H7 (cell line): ENCODE measurements at places on chromosomes 11 and 22.

- no peak for DNase-seq
Observed at GRCh38 chr11:128862908-128863660, 4.0 kb downstream of the KCNJ1 start.

GRCh38 chr11:116445108-116446047, 327.4 kb downstream of the BUD13 start:
- DNase-seq, result peak; percentile 67

DNA sequence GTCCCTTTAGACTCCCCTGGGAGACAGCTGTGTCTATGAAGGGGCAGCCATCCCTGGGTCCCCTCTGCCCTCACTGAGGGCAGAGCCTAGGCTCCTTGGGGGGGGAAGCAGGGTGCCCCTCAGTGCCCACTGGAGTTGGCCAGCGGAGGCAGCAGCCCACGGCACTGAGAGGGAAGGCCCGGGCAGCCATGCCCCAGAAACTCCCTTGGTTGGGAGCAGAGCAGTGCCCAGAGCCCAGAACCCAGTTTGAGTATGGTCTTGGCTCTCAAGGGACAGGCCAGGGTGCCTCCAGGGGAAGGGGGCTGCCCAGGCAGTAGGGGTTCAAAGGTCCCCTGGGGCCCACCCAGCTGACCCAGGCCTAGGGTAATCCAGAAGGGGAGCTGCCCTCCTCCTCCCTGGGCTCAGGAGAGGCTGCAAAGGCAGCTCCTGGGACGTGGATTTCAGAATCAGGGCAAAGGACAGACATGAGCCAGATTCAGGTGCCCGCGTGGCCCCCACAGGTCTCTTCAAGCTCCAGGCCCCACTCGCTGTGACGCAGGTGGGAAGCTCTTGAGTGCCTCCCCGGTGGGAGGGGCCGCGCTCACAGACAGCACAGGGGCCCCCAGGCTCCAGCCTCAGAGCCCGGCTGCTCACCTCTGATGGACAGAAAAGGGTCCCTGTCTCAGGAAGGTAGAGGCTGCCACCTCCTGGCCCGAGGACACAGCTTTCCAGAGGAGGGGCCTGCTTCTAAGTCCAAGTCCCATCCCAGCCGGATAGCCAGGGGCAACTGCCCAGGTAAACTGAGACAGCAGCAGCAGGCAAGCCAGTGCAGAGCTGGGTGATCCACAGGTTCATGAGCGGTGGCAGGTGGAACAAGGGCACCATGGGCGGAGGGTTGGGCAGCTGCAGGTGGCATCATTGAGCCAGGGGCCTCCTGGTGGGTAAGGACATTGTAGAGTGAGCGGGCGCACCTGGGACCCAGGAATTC, 2.6 kb downstream of the C11orf21 start:
- DNase-seq, result peak; percentile 93

GRCh38 chr11:88354912-88355311, 17.4 kb upstream of the CTSC start:
- DNase-seq, result no peak

DNA sequence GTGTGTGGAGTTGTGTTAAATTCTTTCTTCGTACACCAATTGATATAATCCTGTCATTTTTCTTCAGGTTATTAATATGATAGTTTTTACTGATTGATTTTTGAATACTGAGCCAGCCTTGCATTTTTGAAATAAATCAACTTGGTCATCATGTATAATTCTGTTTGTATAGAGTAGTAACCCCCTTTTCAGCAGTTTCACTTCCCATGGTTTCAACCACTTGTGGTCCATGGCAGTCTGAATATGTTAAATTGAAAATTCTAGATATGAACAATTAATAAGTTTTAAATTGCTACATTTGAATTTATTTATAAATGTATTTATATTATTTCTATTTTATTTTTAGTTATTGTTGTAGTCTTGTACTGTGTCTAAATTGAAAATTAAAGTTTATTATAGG, 32.6 kb downstream of the MS4A6A start:
- no peak for DNase-seq

DNA sequence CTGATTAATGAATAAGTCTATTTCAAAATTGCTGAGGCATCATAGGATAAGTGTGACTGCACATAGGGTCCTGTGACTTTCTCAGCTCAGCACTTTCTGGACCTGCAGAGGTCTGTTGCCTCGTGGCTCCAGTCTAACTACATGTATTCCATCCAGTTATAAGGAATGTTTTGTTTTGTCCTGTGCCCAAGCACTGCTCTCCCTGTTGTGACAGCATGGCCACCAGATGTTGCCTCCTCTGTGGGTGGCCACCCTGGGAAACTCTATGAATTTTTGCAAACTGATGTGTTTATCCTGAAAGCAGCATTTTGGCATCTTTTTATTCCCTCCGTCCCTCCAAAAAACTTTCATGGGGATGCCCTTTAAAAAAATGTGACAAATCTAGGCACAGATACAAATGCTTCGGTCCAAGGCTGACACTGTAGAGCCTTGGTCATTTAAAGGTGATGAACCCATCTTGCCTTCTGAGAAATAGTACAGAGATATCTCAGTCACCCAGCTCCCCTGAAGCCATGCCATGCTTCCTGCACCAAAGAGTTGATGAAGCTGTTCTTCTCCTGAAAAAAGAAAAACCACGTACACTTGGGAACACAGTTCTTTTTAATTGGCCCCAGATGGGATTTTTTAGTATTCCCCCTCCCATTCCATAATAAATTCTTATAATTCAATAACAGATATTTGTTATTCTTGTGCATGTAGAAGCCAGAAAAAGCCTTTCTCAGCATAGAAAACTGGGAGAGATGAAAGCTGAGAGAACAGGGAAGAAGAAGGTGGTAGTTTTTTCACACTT, 72.6 kb downstream of the CCDC34 start:
- DNase-seq, result no peak

GRCh38 chr22:46108564-46109473, 41.5 kb upstream of the PPARA start:
- peak; percentile 86 for DNase-seq

- no peak for DNase-seq
Observed at GRCh38 chr11:125525303-125525702, 29.2 kb upstream of the FEZ1 start.

DNA sequence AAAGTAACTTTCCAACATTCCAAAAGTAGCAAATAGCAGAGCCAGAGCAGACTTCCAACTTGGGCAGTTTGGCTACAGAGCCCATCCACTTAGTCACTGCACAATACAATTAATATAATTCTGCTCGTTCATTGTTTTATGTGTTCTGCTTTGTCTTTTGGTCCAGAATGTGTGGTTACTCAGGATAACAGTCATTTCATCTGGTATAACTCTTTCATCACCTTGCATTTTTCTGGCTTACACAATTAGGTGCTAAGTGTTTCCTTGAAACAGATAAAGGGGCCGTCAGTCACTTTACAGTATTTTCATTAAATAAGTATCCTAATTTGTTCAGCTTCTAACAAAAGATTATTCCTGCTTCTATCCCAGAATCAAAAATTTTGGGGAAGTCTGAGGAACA, 87.2 kb downstream of the LARGE2 start:
- no peak for DNase-seq
